ENCODE measurements at places on chromosomes 1 and 21.

DNA sequence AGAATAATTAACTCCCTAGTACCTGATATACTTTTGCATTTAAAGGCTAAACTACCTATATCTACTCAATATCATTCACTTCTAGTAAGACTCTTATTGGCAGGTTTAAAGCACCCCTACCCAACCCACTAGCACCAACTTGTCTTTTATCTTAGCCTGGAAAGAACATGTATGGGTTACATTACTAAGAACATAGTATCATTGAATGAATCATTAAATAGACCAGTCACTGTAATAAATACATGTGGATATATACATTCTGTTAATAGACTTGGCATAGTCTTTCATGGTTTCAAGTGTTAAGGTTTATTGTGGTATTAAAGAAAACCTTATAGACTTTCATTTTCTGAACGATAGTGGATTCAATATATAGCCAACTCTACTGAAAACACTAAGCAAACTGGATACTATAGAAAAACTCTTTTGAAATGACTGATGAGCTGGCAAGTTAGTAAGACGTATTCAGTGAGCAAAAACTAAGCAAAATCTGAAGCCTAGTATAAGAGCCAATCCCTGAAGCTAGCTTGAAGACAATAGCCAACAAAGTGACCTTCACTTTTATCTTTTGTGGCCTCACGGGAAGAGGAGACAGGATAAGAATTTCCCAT, 10.3 kb downstream of the HIVEP3 start:
- no peak for DNase-seq

- no peak for DNase-seq
Measured at GRCh38 chr1:51607681-51608095, 9.2 kb upstream of the OSBPL9 start.

- DNase-seq, result no peak
Measured at GRCh38 chr1:219155135-219155534, 18.5 kb upstream of the LYPLAL1 start.

DNA sequence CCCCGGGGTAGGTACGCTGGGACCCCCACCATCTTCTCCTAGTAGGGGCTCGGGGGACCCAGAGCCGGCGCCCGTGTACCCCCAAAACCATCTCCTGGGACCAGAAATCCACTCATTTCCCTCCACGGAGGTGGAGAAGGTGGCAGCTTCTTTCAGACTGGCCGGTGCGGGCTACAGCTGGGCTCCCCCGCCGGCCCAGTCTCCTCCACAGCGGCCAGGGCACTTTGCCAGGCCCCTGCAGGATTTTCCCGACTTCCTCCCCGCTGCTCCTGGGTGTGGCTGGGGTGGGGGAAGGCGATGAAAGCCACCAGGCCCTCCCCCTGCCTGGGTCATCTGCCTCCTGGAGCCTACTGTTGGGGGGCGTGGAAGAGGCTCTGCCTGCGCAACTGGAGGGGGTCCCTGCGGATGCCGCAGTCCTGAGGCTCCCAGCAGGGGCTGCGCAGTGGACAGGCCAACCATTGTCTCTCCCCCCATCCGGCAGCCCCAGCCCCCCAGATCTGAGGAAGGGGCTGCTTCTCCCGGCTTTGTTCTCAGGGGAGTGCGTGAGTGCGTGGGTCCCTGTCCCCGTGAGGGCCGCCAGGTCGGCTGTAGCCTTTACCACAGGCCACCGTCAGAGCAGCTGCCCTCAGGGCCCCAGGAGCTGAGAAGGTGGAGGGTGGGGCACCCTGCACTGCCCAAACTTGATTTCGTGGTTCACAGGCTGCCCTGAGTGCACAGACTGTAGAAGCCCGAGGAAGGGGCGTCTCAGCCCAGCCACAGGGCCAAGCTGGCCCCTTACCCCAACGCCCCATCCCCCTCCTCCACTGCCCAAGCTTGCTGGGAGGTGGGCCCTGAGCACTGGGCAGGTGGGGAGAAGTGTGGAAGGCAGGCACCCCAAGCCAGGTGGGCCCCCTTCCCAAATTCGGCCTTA, 1.3 kb downstream of the AGRN start:
- DNase-seq, result no peak

DNA sequence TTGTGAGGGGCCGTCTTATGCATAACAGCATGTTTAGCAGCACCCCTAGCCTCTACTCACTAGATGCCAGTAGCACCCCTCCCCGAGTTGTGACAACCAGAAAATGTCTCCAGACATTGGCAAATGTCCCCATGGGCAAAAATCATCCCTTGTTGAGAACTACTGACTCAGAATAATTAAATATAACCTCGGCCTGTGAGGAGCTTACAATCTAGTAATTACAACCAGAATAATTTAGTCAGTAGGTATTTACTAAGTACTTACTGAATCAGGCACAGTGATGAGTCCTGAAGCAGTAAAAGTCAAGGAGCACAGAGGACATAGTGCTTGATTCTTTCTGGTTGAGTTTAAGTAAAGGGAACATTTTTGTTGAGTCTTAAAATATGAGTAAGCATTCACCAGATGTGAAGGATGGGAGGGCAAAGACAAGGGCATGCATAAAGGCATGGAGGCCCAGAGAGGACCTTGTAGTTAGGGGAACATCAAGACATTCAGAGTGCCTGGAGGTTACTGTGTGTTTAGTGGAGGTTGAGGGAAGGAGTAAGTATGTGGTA, 44.1 kb upstream of the KCNQ4 start:
- no peak for DNase-seq

- no peak for DNase-seq
Measured at GRCh38 chr1:233333086-233333485, 5.6 kb downstream of the MAP3K21 start.

- peak; percentile 51 for DNase-seq
Measured at GRCh38 chr1:225454733-225455132, 26.9 kb upstream of the LBR start.

DNA sequence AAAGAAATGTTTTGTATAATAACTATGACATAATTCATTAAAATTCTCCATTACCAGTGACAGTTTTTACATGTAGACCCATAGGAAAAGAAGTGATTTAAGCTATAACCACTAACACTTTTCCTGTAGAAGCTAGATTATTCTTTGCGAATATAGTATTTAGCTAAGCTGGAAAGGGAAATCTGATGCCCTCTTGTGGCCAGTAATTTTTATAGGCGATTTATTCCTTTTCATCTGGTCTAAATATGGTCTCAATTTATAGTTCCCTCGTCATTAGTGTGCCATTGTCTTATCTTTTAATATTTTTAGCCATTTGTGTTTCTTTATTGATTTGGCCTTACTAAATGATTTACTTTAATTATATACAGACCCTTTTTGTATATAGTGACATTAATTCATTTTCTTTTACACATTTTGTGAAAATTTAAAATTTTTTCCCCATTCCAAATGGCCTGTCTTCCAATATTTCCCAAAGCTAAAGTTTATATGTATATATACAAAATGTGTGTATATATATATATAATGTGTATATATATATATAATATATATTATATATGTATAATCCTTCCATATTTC, 26.7 kb downstream of the BTG3 start:
- DNase-seq, result no peak

DNA sequence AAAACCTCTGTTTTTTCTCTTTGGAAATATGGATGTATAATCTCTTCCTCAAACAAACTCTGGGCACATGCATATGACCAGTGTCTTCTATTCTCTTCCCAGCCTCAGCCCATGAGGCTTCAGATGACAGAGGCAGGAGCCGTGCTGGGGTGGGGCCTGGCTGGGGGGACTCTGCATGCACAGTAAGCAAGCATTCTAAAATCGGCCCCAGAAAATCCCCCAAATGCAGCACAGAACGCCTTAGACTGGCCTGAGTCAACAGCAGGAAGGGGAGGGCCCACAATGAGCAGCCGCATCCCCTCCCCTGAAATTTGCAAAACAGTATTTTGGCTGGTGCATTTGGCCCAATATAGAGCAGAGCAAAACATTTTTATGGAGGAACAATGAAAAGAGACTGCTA, 47.8 kb downstream of the ITPKB start:
- no peak for DNase-seq

- DNase-seq, result no peak
Measured at GRCh38 chr1:235429143-235429542, 61.9 kb downstream of the TBCE start.

DNA sequence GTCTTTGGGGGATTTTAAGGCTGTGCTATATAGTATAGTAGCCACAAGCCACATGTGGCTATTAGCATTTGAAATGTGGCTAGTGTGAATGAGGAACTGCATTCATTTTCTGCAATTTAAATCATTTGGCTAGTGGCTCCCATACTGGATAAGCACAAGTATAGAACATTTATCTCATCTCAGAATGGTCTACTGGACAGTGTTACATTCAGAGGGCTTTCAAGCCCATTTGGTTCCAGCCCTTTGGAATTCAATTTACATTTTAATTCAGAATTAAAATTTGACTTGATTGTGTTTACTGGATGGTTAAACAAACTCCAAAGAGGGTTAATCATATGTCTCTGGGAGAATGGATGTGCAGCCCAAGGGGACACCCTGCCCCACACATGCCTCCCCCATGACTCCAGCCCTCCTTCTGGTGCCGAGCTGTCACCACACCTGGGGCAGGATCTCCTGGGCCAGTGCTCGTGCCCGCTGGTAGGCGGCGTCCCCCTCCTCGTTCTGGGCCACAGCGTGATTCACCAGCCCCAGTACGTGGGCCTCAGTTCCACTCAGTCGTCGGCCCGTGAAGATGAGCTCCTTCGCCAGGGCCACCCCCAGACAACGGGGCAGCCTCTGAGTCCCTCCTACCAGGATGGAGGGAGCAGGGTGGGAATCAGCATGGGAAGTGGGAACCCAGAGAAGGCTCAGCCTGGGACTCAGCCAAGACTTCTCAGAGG, 17.2 kb downstream of the ECHDC2 start:
- no peak for DNase-seq

DNA sequence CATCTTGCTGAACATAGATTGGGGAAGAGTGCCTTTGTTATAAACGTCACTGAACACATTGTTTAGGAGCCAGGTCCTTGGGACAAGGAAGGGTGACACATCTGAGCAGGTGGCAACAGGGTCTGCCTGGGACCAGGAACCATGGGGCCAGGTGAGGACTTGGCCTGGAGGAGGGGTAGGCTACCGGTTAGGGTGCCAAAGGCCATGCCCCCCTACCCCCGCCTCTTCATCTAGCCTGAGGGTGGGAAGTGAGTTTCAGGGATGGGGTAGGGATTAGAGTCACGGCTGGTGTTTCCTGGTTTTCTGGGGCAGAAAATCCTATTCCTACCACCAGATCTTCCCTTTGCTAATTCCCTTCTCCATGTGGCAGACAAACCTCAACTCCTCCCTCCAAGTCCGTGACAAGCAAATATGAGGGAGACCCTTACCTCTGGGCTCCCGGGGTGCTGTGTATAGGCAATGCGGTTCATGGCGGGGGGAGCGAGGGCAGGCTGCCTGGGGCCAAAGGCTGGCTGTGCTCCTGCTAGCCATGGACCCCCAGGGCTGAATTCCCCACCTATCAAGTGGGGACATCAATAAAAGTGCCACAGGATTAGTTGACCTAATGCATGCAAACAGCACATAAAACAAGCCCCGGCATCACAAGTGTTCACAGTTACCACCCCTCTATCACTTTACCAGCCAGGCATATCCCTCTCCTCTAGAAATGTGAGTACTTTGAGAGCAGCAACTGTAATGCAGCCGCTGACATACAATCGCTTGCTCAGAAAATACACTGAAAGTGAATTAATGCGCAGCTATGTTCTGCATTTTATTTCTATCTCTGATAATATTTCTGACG, 14.5 kb downstream of the CD247 start:
- DNase-seq, result no peak

DNA sequence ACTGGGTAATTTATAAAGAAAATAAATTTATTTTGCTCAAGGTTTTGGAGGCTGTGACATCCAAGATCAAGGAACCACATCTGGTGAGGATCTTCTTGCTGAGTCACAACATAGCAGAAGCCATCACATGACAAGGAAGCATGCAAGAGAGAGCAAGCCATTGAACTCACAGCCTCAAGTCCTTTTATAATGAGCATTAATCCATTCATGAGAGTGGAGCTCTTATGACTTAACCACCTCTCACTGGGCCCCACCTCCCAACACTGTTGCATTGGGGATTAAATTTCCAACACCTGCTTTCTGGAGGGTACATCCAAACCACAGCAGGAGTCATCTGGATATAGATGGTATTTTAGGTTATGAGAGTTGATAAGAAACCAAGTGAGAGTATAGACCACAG, 20.6 kb upstream of the EGLN1 start:
- no peak for DNase-seq

All from thoracic aorta (tissue), 2 donors.